Activated CD8-positive, alpha-beta memory T cell treated with anti-CD3 and anti-CD28 coated beads for 48 hours (primary cell): ENCODE measurements at places on chromosomes 1 and 21.

GRCh38 chr1:169899519-169900217 is 6.0 kb upstream of the SCYL3 start:
- DNase-seq = no peak

GRCh38 chr1:216913976-216914375 is 190.7 kb upstream of the ESRRG start:
- DNase-seq = no peak

DNA sequence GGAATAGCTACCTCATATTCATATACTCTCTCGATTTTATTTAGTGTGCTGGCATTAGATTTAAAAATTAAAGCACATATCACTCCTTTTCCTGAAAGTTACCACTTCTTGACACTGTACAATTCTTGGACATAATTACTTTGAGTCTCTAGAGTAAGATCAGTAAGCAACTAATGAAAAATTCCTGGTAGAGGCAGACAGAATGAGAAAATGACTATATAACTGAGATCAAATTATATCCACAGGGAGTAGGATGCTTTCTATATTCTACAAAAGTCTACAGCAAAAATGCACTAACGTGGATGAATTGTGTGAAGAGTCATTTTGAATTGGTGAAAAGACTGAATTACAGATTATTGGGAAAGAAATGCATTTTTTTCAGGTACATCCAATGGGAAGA is 445.7 kb downstream of the PTBP2 start:
- DNase-seq = no peak

DNA sequence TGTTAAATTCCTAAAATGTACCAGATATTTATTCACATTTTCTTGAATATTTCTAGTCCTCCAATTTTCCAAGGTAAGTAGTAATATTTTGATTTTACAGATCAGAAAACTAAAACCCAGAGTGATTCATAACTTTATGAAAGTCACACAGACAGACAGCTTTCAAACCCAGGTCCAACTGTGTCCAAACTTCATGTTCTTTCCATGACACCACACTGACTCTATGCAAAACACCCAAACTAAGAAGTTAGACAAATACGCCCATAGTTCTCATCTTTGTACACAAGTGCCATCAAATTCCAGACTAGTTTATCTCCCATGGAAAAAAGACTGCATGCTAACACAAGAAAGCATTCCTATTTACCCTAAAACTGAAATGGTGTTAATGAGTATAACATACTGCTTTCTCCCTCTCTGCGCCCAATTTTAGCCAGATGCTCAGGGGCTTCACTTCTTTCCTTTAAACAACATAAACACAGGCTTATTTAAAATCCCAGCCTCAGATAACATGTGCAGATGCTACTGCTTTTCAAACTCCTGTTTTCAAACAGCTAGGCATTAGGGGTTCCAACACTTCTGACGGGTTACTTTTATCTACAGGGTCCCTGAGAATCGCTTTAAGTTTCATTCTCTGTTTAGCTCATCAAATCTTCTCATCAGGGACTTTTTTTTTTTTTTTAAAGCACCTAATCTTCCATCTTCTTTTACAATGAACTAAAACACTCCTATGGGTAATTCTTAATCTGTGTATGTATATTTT is 44.6 kb downstream of the WASF2 start:
- DNase-seq = no peak

DNA sequence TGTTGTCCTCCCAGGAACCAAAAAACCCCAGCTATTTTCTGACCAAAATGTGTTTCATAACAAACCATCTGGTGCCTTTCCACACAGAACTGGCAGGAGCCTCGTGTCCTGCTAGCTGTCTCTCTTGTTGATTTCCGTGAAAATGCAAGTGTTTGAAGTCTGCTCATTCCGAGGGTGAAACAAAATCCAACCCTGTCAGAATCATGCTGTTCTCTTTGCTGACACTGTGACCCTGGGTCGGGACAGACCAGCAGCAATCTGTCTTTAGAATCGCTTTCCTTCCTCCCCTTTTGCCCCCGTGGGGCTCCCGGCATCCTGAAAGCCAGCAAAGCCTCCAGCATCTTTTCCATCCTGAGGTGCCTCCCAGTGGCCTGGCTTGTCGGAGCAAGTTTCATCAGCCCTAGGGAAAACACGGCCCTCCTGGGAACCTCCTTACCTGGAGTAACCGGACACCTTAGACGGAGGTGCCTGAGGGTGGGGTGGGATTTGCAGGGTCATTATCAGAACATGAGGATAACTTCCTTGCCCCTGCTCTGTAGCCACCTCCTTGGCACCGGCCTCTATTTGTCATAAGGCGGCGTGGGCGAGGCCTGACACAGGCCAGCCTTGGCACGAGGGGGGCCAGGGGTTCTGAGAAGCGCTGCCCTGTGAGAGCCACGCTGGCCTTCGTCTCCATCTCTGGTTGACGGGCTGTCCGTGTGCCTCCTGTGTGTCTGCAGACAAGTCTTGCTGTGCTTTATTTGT is 24.9 kb downstream of the LDLRAP1 start:
- no peak for DNase-seq

DNA sequence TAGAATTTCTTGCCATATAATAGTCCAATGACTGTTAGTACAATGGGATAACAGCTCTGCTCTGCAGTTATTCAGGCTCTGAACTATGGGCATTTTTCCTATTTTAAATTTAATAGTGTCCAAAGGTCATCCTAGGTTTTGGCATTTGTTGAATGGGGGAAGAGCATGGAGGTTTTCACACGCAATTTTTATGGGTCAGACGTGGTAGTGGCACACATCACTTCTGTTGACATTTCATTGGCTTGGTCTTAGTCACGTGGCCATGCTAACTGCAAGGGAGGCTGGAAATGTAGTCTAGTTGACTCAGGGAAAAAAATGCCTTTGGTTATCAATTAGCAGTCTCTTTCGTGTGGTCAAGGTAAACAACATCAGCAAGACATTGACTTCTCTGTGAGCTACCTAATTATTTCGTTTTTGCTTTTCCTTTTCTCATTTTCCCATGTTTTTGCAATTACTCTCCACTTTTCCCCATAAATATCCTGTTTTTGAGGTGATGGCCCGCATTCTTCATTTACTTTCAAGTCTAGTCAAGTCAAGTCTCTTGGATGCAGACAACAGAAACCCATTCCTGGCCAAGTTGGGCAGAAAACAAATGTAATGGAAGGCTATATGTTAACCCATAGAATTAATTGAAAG is 82.8 kb downstream of the DYRK1A start:
- DNase-seq = no peak

DNA sequence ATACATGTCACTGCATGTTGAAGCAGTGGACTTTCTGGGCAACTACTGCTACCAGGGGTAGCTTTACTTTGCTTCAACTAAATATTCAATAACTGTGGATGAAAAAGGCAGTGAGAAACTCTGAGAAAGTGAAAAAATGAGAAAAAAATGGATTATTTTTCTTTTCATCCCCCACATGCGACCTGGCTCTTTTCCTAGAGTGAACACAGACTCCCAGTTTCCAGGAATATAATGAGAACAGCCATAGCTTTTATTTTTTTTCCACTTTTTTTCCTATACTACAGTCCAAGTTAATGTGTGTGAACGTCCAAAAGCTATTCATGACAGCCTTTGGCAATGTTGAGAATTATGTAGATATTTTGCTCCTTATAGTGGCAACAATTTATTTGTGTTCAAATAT is 230.4 kb downstream of the DNM3 start:
- no peak for DNase-seq

DNA sequence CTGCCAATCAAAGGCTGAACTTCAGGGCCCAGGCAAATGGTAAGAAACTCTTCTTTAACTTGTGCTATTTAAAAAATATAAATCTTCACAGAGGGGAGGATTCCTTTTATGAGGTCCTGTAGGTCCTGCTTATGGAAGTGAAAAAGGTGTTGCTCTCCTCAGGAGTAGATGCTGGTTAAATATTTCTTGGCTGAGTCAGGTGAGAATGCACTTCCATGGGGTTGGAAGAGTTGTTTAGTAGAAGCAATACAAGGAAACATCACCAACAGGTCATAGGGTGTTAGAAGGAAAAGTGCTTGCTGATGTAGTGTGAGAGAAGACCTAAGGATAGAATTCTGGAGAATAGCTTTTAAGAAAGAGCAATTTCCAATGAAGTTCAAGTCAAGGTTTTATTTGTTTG is 42.2 kb upstream of the ATP1A1 start:
- no peak for DNase-seq

DNA sequence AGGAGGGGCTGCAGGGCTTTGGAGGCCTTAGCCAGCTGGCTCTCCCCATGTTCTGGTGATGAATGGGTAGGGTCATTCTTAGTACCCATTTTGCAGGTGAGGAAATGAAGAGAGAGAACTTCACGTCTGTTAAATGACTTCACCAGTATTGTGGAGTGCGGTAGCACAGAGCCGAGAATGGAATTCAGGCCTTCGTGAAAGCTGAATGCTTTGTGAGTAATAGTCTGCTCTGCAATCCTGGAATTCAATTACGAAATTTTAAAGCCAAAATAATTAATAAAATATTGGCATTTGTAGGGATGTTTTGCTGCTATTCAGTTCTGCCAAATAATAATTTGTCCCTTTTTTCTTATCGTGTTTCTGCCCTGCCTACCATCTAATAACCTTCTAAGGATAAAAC is 197.7 kb downstream of the GREM2 start:
- DNase-seq = no peak
